ENCODE measurements at places on chromosomes 13 and 19.
A peak's percentile ranks its signal among the peaks of the same experiment; 100 is the strongest.

- no peak for DNase-seq
Measured at GRCh38 chr13:31214435-31214834, 14.7 kb downstream of the B3GLCT start.

DNA sequence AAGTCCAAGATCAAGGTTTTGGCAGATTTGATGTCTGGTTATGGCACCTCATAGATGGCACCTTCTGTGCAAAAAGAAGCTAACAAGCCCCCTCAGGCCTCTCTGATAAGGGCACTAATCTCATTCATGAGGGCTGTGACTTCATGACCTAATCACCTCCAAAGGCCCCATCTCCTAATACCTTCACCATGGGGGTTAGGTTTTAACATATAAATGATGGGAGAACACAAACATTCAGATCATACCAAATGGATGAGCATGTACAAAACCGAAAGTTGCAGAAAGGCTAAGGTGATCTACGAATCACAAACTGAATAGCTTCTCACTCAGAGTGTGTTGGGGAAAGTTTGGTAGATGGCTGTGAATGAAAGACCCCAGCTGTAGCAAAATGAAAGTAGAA is 217.4 kb downstream of the TBC1D4 start:
- no peak for DNase-seq

GRCh38 chr13:37981932-37982331 is 112.4 kb upstream of the TRPC4 start:
- DNase-seq = no peak

DNA sequence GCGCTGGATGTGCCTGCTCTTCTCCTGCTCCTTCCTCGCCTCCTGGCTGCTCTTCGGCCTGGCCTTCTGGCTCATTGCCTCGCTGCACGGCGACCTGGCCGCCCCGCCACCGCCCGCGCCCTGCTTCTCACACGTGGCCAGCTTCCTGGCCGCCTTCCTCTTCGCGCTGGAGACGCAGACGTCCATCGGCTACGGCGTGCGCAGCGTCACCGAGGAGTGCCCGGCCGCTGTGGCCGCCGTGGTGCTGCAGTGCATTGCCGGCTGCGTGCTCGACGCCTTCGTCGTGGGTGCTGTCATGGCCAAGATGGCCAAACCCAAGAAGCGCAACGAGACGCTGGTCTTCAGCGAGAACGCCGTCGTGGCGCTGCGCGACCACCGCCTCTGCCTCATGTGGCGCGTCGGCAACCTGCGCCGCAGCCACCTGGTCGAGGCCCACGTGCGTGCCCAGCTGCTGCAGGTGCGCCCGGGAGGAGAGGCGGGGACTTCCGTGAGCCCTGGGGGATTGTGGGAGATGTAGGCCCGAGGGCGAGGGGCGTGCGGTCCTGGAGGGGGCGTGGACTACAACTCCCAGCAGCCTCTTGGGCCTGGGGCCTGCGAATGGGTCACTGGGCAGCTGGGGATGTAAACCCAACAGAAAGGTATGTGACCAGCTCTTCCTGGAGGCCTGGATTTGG is 6.7 kb downstream of the KCNJ14 start:
- DNase-seq = no peak

- DNase-seq = no peak
Measured at GRCh38 chr13:54394085-54394700, 1365.6 kb downstream of the OLFM4 start.

- DNase-seq = no peak
Measured at GRCh38 chr13:113216254-113217048, 7.0 kb downstream of the CUL4A start.

DNA sequence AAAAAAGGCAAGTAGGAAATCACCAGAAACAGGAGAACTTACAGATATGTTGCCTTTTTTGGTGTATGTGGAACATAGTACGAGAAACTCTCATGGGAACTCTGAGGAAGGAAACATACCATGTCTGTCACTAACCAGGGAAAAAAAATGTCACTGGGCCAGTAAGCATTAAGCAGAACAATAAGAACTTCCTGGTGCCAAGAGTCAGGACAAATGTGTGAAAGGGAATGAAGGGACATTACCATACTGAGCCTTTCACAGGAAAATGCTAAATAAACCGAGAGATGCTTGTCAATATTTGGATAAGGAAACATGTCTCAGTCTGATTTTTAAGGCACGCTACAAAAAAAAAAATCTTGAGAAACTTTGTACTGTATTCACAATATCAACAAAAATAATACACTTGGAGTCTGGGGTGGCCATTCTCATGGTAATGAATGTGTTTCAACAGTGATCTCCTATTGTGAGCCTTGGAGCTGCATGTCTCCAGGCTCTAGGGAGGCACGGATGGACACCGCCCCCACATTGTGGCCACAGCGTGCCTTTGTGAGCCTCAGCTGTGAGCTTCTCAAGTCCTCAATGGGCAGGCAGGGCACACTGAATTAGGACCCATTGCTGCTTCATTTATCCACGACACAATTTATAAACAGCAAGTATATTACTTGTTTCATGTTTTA is 113.0 kb upstream of the ARGLU1 start:
- no peak for DNase-seq

GRCh38 chr13:67474115-67474514 is 244.0 kb upstream of the PCDH9 start:
- DNase-seq = no peak

- no peak for DNase-seq
Measured at GRCh38 chr13:57569986-57570385, 61.6 kb upstream of the PCDH17 start.

GRCh38 chr13:90910018-90910639 is 437.4 kb upstream of the MIR17HG start:
- DNase-seq = no peak

- DNase-seq = no peak
Measured at GRCh38 chr13:40665126-40666044, 1.1 kb downstream of the FOXO1 start.

DNA sequence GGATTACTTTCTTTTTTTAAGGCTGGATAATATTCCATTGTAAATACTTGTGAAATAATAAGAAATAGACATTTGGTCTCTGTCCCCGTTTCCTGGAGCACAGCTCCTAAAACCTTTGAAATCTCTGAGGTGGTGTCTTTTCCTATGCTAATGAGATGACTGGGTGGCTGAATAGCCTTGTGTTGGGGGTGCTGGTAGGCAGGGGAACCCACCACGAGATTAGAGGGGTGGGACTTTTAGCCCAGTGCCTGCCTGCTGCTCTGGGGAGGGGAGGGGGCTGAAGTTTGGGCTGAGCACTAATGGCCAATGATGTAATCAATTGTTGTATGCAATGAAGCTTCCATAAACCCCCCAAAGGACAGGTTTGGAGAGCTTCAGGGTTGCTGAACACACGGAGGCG is 175.7 kb downstream of the FGF9 start:
- DNase-seq = no peak

- no peak for DNase-seq
Measured at GRCh38 chr19:5191091-5191490, 149.5 kb downstream of the PTPRS start.

DNA sequence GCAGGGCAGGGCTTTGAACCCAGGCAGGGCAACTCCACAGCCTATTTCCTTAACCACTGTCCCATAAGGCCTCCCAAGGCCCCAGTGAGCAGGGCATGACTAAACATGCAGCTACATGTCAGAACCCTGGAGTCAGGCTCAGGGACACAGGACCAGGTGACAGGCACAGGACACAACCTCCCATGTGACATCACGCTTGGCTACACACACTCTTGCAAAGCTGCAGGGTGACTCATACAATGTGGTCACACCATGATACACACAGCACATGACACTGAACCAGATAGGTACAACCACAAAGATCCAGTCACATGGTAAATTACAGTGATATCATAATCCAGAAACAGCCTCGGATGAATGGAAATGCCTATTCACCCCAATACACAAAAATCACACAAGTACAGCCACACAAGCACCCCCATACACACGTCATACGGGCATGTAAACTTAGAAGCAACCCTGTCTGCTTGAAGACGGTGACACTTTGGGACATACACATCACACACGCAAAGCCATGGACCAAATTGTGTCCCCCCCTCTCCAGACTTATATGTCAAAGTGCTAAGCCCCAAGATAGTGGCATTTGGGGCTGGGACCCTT is 14.5 kb downstream of the KLK4 start:
- DNase-seq = no peak

DNA sequence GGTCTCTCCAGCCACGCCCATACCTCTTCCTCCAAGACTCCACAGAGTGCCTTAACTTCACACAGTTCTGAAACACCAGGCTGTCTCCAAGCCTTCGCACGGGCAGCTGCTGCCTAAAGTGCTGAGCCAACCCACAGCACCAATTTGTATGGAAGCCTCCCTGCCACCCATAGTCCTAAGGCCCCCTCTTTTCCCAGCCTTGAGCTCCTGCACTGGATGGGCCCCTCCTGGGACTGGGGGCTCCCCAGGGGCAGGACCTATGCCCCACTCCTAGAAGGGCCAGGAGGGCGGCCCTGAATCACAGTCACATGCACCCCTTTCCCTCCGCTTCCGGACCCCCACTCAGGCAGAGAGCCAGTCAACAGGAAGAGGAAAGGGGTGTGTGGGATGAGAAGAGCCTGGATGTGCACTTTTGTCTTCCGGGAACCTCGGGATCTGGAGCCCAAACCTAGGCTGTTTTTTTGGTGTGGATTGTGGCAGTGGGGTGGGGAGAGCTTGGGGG is 5.1 kb upstream of the FCER2 start:
- peak; percentile 8 for DNase-seq

DNA sequence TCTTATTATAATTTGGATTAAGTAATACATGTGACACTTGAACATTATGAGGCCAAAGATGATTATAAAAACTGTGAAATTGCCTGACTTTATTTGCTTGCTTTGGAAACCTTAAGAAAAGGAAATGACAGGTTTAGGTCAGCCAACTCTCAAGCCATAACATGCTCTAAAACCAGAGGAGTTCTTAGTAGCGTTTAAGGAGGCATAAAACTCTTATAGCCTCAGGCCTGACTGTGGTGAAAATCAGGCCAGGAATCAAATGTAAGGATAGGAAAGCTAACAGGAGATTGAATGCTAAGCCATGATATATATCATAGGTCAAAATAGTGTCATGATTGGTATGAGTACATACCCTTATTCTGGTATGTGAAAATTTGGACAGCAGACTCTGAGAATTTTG is 1142.4 kb upstream of the MIR17HG start:
- DNase-seq = no peak

- DNase-seq = no peak
Measured at GRCh38 chr13:59700281-59700680, 463.4 kb downstream of the DIAPH3 start.

GRCh38 chr13:85148009-85148408 is 651.2 kb downstream of the SLITRK6 start:
- no peak for DNase-seq

DNA sequence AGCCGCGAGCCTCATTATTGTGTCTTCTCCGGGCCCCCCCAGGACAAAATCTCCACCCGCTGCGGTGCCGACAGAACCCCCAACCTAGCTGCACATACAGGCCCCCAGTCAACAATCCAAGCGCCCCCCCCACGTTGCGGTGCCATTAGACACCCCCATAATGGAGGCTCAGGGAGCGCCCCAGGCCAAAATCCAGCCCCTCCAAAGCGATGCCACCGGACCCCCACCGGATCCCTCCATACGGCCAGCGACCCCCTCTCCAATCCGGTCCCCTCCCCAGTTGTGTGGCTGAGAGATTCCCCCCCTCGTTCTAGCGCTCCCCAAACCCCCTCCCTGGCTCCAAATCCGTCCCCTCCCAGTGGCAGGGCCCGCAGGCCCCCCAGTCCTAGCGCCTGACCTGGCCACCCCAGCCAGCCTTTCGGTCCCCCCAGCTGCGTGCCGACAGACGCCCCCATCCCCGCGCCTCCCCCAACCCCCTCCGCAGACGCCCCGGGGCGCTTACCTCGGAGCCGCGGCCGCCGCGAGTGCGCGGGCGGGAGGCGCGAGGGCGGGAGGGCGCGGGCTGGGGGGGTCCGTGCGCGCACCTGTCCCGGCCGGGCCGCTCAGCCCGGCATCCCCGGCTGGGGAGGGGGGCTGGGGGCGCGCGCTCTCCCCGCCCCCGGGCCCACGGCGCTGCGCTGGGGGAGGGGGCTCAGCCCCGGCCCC is 21.6 kb upstream of the SEMA6B start:
- no peak for DNase-seq

DNA sequence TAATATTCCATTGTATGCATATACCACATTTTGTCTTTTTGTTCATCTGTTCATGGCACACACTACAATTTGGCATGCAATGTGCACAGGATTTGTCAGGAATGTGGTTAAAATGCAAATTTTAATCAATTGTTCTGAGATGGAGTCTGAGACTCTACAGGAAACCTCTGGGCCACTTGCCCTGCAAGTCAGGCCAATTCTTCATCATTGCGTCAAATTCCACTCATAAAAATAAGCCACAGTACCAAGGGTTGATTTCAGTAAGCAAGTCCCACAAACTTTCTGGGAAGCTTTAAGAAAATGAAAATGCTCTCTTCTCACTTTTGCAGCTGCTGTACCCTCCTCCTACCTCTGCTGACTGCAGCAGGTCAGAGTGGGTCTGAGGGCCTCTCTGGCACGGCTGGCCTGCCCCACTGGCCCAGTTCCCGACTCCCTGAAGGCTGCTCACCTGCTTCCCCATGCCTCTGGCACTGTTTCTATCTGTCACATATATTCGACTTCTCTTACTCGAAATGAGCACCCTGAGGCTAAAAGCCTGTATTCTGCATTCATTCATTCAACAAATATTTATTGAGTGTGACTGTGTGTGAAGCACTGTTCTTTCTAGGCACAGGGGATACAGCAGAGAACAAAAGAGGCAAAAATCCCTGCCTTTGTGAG is 83.8 kb upstream of the WASF3 start:
- DNase-seq = no peak

DNA sequence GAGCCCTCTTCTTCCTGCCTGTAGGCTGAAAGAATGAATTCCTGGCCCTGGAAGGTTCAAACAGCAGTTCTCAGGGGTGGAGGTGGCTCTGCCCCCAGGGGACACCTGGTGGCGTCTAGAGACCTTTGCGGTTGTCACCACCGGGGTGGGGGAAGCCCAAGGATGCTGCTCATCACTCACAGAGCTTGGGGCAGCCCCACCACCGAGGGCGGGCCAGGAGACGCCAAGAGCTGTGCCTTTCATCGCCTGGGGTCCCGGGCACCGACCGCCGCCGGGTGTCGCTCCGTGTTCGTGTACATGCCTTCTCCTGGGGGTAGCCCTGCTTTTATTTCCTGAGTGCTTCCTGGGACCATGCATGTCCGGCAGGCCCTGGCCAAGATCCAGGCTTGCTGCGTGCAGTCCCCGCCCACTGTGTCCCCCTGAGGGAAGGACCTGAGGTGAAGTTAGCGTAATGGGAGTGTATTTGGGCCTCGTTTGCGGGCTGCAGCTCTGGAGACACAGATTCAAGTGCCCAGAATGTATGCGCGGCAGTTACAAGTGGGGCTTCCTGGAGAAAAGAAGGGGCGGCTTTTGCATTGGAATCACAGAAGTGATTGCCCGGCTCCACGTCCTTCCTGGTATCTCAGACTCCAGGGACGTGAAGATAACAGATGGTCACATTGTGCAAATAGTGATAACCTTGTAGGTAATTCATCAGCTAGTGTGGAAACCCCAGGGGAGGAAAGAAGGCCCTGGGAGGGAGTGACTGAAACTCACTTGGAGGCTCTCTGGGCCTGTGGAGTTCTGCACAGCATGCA is 7.8 kb downstream of the DOT1L start:
- no peak for DNase-seq
